ENCODE measurements at places on chromosomes 6 and 20. TPM values are rescaled to one million over a fixed set of nuclear protein-coding genes. Genes with fewer than 3 reads are reported as not detected.

GRCh38 chr6:35213824-35214756 is at the start of gene SCUBE3:
SCUBE3 (plus strand) TSS chr6:35213956; CDS start chr6:35214419, 463 bp downstream.
- DNase-seq = no peak

- no peak for DNase-seq
Measured at GRCh38 chr20:3981132-3981452, 34.3 kb downstream of the RNF24 start.

DNA sequence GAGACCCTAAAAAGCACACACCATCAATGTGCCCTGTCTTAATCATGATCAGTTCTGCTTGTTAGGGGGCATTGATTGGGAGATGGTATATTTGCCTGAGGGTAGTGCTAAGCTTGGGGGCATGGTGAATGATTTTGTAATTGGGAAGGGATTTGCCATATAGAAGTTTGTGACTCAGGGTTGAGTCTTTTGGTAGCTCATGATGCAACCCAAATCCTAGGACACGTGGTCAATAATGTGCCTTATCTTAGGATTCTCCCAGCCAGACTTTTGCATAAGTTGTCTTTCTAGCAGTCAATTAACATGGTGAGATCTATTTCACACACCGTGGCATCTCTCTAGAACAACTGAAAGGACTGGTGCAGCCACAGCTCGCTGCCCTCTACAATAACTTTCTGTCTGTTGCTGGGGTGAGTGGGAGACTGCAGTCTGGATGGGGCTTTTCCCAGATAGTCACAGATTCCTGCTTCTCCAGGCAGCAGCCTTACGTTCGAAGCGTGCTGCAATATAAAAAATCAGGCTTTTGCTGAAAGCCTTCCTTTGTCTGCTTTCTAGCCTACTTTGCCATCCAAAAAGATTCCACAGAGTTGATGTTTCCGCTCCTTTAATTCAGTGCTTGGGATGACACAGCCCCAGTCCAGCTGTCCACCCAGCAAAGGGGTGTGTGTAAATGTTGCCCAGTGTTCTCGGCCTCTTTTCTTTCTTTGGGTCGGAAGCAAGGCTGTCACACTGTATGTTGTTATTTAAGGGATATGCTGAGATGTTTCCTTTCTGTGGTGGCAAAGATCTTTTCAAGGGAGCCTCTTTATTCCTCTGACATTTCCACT is 58.9 kb downstream of the ID4 start:
- DNase-seq = no peak

DNA sequence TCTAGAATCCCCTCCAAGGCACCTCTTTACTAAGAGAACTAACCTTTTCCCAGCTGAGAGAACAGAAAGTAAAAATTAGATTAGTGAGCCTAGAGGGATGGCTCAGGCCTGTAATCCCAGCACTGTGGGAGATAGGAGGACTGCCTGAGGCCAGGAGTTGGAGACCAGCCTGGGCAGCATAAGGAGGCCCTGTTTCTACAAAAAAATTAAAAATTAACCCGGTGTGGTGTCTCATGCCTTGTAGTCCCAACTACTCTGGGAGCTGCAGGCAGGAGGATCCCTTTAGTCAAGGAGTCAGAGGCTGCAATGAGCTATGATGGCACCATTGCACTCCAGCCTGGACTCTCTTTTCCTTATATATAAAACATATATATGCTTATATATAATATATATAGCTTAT is 5.5 kb upstream of the OOEP start:
- DNase-seq = no peak

- DNase-seq = peak; percentile 21
Measured at GRCh38 chr6:145929037-145929633, 35.0 kb downstream of the SHPRH start.

- no peak for DNase-seq
Measured at GRCh38 chr6:3496395-3496794, 39.5 kb upstream of the SLC22A23 start.

DNA sequence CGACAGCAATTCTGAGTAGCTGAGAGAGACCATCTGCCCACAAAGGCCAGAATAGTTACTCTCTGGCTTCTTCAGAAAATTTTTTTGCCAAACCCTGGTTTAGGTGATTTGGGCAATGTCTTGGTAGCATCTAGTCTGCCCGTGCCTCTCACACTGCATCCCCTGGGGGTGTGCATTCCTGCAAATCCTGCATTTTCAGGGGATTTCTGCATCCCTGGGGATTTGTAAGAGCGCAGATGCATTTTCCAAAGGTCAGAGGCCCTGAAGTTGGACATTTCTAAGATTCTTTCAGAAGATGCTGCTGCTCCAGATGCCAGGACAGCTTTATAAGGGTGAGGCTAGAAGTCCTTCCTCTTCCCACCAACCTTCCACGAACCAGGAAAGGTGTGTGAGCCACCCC is 4.0 kb downstream of the CST9 start:
- no peak for DNase-seq

GRCh38 chr6:71107911-71108420 is 151.1 kb upstream of the B3GAT2 start:
- no peak for DNase-seq

DNA sequence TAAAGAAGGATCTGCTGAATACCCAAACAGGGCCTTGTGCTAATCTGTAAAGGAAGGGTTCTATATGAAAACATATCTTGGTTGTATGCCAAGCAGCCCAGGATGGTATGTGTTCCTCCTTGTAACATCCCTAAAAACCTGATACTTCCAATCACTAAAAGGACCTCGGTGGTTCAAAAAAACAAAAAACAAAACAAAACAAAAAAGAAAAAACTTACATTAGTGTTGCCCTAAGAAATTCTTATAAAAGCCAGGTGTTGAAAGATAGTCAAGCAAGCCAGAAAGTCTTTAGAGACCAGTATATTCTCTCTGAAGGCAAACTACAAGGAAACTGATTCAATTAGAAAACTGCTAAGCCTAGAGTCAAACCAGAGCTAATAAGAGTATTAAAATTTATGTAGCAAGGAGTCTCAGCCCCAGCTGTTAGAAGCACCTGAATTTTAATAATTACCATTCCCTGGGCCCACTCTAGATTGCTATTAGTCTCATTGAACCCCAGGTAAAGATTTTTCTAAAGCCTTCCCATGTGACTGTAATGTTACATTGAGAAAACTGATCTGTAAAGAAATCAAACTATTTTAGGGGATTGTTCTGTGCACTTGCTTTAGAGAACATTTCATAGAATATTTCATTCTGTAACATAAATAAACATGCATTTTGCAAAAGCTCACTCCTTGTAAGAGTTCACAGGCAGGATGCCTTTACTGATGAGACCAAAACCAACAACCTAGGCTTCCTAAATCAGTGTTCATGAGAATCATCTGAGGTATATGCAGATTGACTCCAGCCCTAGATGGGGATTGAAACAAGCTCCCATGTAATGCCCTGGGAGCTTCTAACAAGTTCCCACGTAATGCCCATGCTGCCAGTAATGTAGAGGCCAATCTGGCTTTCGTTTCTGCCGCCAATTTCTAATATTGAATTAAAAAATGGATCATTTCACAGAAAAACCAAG is 95.2 kb upstream of the BTN3A2 start:
- no peak for DNase-seq

GRCh38 chr20:3209946-3210317 is 634 bp downstream of the ITPA start:
- no peak for DNase-seq

- DNase-seq = no peak
Measured at GRCh38 chr20:50587291-50587961, 77.2 kb downstream of the PTPN1 start.

- no peak for DNase-seq
Measured at GRCh38 chr20:20561172-20561571, 151.3 kb downstream of the RALGAPA2 start.

GRCh38 chr6:43953794-43954310 is 173.4 kb downstream of the MRPL14 start:
- DNase-seq = no peak

- DNase-seq = no peak
Measured at GRCh38 chr20:20075032-20075431, 22.7 kb downstream of the CFAP61 start.

- DNase-seq = no peak
Measured at GRCh38 chr6:20200761-20201630, 11.3 kb downstream of the MBOAT1 start.

DNA sequence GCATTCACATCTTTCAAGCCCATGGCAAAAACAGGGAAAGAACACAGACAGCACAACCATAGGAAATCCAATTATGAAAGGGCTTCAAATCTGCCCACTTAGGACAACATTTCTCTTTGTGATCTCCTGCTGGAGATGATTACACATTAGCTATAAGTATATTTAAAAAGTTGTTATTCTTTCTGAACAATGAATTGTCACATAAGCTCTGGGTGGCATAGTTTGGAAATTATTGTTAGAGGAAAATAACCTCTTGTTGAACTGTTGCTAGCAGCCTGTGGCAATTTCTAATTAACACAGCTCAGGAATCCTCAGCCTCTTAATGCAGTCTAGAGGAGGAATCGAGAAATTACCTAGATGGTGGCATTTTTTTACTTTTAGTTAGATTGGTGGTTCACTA is 54.9 kb downstream of the BCAS1 start:
- no peak for DNase-seq

- DNase-seq = no peak
Measured at GRCh38 chr6:81979329-81979728, 226.8 kb upstream of the TENT5A start.

- DNase-seq = no peak
Measured at GRCh38 chr6:44284121-44284520, 13.9 kb downstream of the TMEM151B start.

DNA sequence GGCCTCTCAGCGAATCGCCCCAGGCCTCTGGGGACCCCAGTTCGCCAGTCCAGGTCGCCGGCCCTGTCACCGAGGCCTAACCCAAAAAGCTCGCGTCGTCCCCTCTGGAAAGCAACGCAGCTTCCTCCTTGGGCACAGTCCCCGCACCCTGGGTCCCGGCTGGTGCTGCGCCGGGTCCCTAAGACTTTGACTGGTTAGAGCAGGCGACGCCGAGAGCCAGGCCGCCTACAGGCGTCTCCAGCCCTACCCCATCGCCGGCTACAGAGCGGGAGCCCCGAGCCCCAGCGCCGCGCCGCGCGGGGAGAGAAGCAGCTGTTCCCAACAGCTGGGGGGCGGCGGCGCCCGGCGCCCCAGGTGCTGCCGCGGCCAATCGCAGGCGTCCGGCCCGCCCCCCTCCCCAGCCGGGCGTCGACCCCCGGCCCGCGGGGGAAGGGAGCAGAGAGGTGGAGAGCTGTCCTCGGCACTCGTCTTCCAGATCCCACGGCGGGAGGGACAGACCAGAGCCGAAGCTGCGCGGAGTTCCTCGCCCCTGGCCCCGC is 540 bp upstream of the RBM24 start:
- no peak for DNase-seq

DNA sequence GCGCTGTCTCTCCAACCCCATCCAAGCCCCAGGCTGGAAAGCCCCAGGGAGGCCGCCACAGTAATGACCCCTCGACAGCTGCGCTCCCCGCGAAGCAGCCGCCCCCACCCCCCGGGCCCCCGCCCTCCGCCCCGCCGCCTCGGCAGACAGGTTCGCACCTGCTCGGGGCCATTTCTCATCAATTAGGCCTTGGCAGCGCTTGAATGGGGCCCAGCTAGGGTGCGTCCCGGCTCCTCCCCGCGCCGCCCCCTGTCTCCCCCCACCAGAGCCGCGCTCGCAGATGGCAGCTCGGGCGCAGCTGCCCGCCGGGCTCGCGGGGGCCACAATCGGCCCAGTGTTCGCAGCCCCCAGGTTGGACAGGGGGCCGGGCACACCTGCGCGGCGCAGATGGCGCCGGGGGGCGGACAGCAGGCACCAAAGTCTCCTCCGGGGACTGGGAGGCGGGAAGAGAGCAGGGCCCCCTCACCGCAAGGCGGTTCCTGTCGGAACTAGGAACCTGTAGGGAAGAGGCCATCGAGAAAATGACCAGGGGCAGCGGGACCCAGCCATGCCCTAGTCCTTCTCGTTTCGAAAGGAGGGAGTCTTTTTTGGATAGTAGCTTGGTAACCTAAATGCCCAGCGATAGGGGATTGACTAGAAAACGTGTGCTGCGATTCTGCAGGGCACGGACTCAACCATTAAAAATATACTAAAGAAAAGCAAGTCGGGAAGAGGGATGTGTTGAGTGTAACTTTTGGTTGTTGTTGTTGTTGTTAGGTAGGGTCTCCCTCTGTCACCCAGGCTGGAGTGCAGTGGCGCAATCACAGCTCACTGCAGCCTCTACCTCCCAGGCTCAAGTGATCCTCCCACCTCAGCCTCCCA is 83.2 kb upstream of the EYA2 start:
- DNase-seq = no peak

- DNase-seq = no peak
Measured at GRCh38 chr6:22208026-22208425, 88.8 kb downstream of the PRL start.

DNA sequence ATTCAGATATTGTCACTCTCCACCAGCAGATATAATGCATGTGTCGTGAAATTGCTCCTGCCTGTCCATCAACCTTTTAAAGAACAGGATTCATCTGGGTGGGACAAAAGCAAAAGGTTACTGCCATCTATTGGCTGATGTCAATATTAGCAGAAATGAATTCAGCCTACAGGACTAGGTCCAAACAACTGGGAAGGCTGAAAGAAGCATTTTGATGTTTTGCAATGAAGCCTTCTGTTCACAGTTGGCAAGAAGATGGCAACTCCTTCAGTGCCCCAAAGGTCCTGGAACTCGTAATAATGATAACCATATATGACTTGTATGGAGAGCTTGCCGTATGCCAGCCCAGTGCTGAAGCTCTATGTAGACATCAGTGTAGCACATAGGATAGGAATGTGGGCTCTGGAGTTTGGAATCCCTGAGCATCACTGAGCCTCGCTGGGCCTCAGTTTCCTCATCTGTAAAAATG is 7.5 kb downstream of the BCAS1 start:
- peak; percentile 23 for DNase-seq

GRCh38 chr6:119314885-119315272 is 34.7 kb downstream of the MAN1A1 start:
- no peak for DNase-seq

DNA sequence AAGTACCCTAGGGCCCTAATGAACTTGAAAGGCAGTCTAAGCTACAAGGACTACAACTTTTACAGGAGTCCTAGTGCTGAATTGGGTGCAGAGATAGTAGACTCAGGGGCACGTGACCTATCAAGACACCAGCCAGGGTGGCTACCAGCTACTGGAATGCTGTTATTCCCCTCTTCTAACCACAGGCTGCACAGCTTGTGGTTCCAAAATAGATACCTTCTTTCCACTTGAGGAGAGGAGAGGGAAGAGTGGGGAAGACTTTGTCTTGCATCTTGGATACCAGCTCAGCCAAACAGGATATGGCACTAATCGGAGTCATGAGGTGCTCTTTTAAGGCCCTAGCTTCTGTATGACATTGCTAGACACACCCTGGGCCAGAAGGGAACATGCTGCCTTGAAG is 60.0 kb upstream of the MTRF1L start:
- DNase-seq = no peak

GRCh38 chr6:167745670-167746389 is 80.9 kb upstream of the AFDN start:
- no peak for DNase-seq

GRCh38 chr6:166757232-166758135 is 130.4 kb upstream of the RPS6KA2 start:
- DNase-seq = no peak

The ACTL10 gene
- 1.7 TPM for polyA plus RNA-seq

The RHAG gene
- polyA plus RNA-seq = not detected

The TAAR5 gene
- not detected for polyA plus RNA-seq

The C6orf15 gene
- polyA plus RNA-seq = not detected

The TMEM63B gene
- polyA plus RNA-seq = 0.91 TPM

The CNR1 gene
- not detected for polyA plus RNA-seq

The LY6G6C gene
- not detected for polyA plus RNA-seq

The SAMD10 gene
- polyA plus RNA-seq = 9.7 TPM

The MDFI gene
- not detected for polyA plus RNA-seq

The SNAI1 gene
- 0.17 TPM for polyA plus RNA-seq

The MAN1A1 gene
- 14.7 TPM for polyA plus RNA-seq

The SMLR1 gene
- polyA plus RNA-seq = not detected

The TBXT gene
- polyA plus RNA-seq = not detected

The GPLD1 gene
- not detected for polyA plus RNA-seq

The PXDC1 gene
- not detected for polyA plus RNA-seq

Data from CD4-positive, alpha-beta memory T cell (primary cell).